Bronchial epithelial cell (primary cell): ENCODE measurements at places on chromosomes 12 and 14.

- DNase-seq: peak; percentile 57
These were observed 60.9 kb upstream of the OR4E1 start for GRCh38 chr14:21734457-21735074.

DNA sequence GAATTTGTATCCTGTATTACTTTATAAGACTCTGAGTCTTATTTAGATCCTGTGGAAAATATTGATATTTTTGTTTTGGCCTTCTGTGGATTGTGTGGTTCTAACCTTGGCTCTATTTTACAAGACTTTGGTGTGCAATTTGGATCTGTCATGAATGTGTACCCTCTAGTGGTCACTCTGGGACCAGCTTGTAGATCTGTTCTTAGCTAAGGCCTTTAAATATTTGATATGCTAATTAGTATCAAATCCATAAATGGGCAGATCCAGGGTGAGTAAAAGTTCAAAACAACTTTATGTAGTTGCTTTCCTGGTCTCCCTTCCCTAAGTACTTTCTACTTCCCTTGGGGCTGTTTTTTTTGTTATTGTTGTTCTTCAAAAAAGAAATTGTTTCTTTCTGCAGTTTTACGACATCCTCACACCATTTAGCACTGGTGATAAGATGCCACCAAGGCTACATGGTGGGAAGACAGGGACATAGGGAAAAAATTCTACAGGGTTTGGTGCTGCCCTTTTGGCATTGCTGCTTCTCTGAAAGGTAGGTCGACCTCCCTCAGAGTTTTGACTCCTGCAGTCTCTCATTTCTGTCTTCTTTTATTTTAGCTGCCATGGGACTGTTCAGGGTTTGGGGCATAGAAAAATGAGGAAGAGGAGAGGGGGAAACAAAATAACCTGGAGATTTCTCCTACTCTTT lies 238.5 kb downstream of the GPHN start:
- peak; percentile 59 for DNase-seq

DNA sequence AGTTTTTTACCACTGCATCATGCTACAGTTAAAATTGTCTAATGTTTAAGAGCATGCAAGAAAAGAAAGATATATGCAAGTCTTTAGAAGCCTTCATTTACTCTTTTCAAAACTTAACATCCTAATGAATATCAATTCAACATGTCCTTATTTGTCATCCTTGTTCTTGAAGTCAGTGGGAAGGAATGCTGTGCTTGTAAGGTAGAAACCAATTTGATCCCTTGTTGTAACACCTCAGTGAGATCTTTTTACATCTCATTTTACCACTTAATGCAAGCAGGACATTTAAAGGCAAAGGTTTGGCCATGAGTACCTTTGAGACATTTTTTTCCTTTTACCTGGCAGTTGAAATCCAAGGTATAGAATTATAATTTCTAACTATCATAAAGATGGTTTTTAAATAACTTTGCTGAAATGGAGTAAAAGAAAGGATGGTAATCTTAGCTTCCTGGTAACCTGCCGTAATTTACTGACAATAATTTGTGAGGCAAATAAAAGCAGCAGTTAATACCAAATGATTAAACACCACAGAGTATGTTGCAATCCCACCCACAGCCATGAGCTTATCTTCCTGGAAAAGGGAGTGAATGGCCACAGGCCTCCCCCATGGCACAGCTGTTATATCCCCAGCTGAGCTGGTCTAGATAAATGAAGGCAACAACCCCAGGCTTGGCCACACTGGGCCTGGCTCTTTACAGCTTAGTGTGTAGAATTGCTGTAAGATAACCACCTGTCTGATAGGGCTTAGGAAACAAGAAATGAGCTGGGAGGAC lies 33.2 kb upstream of the STRN3 start:
- DNase-seq: peak; percentile 88

- DNase-seq: peak; percentile 20
These were observed 113.2 kb upstream of the EEA1 start for GRCh38 chr12:93042283-93042682.

DNA sequence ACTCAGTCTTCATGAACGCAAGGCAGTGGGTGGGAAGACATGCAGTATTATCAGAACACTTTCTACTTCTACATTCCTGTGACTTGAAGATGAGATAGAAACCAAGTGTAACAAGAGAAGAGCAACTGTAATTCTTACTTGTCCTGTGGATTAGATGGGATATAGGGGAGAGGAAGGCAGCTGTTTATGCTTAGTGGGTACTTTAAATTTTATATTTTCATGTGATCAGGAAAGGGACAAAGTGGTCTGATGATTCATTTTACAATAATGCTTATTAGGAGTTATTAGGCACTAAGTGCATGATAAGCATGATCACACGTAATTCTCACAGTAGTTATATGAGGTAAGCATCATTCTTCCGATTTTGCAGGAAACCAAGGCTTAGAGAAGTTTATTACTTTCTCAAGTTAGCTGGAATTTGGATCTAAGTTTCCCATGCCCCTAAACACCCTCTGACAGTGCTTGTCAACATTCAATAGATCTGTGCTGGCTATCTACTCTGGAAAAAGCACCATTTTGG lies 52.7 kb downstream of the PTGER2 start:
- no peak for DNase-seq

GRCh38 chr14:92895352-92895878 lies 27.5 kb upstream of the CHGA start:
- no peak for DNase-seq

- DNase-seq: no peak
These were observed 113.7 kb downstream of the LMO3 start for GRCh38 chr12:16492240-16492639.
